ENCODE measurements at places on chromosomes 16 and 17. TPM values are rescaled to one million over a fixed set of nuclear protein-coding genes. Genes with fewer than 3 reads are reported as not detected.

UBALD1 gene
- 3.3 TPM for total RNA-seq

GRCh38 chr17:53560953-53561352, 261.8 kb upstream of the KIF2B start:
- no peak for DNase-seq

KRTAP4-3 gene
- total RNA-seq: not detected

RNF135 gene
- total RNA-seq: 10.4 TPM

DNA sequence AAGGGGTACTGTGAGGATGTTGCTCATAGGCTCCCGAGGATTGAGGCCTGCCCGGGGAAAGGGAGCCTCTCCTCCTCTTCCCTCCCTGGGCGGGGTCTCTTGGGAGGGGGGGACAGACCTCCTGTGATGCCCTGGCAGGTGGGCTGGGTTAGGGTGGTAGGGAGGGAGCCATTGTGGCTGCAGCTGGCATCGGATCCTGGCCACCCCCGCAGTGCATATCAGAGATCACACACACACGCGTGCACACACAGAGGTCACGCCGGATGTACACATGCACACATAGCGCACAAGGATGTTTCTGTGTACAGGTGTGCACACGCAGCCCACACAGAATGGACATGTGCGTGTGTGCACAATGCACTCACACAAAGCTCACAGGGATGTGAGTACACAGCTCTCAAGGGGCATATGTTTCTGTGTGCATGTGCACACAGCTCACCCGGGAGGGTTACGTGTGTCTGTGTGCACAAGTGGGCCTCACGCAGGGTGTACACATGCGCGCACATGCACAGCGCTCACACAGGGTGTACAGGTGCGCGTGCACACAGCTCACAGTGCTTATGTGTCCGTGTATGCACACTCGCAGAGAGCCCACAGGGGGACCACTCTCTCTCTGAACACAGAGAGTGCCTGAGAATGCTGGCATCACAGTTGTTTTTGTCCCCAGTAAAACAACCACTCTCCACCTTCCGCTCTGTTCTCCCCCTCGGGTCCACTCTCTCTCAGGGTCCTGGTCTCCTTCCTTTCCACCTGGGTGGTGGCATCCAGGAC, 2.4 kb downstream of the GJD3 start:
- no peak for DNase-seq

- DNase-seq: no peak
These were observed 33.7 kb downstream of the USP22 start for GRCh38 chr17:21008992-21009671.

DNA sequence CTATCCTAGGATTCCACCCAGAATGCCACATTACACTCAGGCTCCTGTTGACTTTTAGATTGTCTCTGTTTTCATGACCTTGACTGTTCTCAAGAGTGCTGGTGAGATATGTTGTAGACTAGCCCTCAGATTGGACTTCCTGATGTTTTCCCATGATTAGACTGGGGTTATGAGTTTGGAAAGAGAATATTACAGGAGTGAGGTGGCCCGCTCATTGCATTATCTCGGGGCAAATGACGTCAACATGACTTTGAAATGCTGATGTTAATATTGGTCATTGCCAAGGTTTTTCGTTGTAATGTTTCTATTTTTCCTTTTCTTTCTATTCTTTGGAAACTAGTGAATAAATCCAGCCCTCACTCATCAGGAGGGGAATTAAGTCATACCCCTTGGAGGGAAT, 355.7 kb upstream of the MON1B start:
- DNase-seq: no peak

- no peak for DNase-seq
These were observed 28.6 kb upstream of the PIK3R6 start for GRCh38 chr17:8896087-8896486.

- no peak for DNase-seq
These were observed 17.7 kb upstream of the HS3ST3A1 start for GRCh38 chr17:13619462-13619861.

DNA sequence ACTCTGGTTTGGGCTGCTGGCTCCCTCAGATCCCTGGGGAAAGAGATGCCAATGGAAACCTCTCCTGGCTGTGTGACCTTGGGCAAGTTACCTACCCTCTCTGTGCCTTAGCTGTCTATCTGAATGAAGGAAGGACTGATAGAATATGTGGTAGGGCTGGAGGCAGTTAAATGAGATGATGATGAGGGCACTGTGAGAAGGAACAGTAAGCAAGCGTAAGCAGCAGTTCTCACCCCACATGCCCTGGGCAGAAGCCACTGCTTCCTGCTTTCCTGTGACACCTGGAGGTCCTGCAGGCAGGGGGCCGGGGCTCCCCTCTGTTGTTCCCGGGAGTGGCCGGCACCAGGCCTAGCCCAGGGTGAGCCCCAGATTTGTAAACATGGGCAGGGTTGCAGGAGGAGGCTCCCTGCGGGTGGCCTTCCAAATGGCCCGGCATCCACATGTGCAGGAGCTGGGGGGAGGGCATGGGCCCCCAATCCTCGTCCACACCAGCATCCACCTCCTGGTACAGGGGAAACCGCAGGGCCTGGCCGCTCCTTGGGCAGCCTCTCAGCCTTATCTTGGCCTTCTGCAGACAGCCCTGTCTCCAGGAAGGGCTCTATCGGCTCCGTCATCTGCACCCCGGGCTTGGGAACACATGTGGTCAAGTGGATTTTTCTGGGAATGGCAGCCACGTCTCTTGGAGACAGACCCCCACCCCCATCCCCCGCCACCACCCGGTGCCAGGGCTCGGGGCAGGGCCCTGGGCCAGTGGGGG, 235.6 kb upstream of the GSE1 start:
- no peak for DNase-seq

GAS2L2 gene
- not detected for total RNA-seq

- DNase-seq: no peak
These were observed 40.6 kb upstream of the CDH5 start for GRCh38 chr16:66325717-66326376.

DNA sequence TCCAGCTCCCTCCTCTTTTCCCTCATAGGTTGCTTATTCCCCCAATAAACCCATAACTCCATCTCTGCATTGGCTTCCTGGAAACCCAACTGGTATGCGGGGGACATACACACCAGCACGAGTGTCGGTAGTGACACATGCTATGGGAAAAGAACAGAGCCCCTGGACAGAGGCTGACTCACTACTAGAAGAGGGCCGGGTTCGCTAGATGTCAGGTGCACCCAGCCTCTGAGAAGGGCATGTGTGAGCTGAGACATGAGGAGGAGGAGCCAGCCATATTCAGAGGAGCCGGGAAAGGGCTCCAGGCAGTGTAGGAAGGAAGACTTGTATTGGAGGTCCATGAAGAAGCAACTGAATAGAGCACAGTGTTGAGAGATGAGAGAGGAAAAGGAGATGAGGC, 241.1 kb downstream of the SOX9 start:
- DNase-seq: peak; percentile 66

- no peak for DNase-seq
These were observed 110.8 kb upstream of the DNAH9 start for GRCh38 chr17:11487469-11487868.

DNA sequence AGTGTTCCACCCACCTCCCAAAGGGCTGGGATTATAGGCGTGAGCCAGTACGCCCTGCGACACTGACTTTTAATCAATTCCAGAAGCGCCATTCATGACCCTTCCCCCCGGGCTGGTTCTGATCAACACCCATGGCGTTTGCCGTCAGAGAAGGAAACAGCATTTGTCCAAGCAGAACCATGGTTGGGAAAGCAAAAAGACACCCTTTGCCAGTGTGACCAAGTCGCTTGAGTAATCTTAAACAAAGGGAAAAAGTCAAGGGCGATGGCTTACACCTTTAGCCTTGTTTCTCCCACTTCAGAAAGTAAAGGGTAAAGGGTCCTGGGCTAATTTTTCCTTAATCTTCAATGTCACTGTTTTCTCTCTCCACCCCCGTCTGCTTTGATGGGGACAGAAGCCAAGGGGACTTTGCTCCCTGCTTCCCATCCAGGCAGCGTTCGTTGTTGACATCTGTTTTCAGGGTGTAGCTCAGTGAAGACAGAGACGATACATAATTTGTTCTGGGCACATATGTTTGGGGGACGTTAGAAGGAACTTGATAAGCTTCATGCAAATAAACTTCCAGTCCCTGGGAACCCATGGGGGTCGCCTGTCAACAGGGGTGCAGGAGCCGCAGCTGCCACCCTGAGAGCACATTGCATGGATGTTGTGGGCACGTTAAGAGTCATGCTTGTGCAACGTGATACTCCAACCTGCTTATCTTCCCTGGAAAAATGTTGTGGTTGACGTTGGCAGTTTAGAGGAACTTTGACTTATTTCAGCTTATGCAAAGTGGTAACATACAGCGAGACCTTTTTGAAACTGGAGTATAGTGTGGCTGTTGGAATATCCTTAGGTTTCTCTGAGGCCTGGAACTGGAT, 50.6 kb upstream of the TANGO6 start:
- peak; percentile 54 for DNase-seq

- DNase-seq: peak; percentile 42
These were observed 90.9 kb downstream of the MYH11 start for GRCh38 chr16:15765880-15766279.

GRCh38 chr16:21600031-21600773, 825 bp downstream of the METTL9 start:
- peak; percentile 15 for DNase-seq

CDT1 gene
- 32.2 TPM for total RNA-seq

DNA sequence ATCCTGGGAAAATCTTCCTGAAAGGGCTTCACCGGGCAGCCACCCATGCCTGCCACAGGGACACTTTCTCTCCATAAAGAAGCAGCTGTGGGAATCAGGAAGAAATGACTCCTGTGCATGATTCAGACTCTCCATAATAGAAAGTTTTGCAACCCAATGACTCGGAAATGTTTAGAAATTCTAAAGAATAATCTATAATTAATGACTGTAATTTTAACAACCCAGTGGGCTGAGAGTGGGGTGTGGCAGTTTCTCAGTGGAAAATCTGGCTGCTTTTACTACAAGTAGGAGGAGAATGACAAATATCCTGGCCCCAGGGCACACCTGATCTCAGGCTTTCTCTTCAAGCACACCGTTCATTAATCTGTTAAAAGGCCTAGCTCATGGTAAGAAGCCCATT, 25.7 kb downstream of the IRF8 start:
- DNase-seq: no peak

WNT9B gene
- not detected for total RNA-seq

DNA sequence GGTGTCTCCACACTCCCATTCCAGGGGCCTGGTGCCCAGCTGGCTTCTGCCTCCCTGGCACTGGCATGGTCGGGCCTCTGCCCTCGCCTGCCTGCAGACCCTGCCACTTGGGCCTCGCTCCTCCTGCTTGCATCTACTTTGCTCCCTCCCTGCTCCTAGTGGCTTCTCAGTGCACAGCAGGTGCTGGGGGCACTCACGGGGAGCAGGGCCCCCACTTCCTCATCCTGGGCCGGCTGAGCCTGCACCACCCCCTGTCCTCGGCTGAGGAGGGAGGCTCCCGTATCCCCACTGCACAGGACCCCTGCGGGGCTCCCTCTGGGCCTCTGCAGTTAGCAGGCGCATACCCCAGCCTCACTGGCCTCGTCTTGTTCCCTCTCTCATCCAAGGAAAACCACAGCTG, 35.2 kb downstream of the CIBAR2 start:
- DNase-seq: no peak

NPIPB8 gene
- total RNA-seq: not detected

- no peak for DNase-seq
These were observed 141.1 kb downstream of the CCDC182 start for GRCh38 chr17:57603978-57604377.

DNA sequence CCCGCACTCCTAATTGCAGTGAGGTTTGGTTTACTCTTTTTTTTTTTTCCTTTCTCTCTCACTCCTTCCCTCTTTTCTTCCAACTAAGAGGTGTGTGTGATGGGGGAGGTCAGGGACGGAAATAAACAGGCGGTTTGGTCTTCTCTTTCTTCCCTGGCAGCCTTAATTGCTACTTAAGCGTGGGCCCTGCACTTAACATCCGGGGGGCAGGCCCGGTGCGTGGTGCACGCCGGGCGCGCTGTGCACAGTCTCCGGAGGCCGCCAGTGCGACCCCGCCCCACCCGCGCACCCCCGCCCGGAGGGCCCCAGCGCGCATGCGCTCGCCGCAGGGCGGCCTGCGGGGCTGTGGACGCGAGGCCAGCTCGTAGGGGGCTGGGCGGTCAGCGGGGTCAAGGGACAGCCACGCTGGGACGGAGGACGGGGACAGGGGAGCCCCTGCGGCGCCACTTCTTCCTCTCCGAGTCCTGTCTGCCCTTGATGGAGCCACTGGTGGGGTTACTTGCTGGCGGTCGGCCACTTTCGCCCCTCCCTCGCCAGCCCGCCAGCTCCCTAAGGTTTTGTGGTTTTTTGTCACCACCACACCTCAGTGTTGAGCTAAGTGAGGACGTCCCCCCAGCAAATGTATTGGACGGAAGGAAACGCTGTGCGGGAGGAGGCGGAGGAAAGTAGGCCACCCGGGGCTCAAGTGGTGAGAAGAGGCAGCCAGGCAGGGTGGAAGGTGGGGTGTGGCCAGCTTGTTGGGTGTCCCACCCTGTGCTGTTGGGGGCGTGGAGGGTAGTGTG, 120.9 kb downstream of the MRM1 start:
- DNase-seq: peak; percentile 32

ZC3H18 gene
- total RNA-seq: 7.9 TPM

- peak; percentile 67 for DNase-seq
These were observed 15.0 kb downstream of the CENPX start for GRCh38 chr17:82007495-82008257.

PRAC1 gene
- not detected for total RNA-seq

ASB16 gene
- not detected for total RNA-seq

DNA sequence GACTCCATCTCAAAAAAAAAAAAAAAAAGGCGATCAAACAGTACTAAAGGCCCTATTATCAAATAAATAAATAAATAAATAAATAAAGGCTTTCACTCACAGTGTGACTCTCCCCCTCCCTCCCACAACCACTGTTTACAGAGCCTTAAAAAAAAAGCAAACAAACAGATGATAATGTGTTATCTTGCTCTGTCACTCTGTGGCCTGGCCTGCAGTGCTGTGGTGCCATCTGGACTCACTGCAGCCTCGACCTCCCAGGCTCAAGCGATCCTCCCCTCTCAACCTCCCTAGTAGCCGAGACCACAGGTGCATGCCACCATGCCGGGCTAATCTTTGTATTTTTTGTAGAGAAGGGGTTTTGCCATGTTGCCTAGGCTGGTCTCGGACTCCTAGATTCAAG, 8.1 kb upstream of the NAGLU start:
- no peak for DNase-seq

GRCh38 chr16:84874004-84874435, 54.2 kb downstream of the CRISPLD2 start:
- DNase-seq: peak; percentile 28

- DNase-seq: peak; percentile 46
These were observed 615 bp downstream of the NHERF2 start for GRCh38 chr16:2027024-2028010.

TRIM72 gene
- total RNA-seq: not detected

- DNase-seq: no peak
These were observed 92.1 kb downstream of the NPIPB11 start for GRCh38 chr16:29314292-29314934.

CDRT15L2 gene
- total RNA-seq: not detected
